ENCODE measurements at places on chromosomes 12 and 14.
A peak's percentile ranks its signal among the peaks of the same experiment; 100 is the strongest.

DNA sequence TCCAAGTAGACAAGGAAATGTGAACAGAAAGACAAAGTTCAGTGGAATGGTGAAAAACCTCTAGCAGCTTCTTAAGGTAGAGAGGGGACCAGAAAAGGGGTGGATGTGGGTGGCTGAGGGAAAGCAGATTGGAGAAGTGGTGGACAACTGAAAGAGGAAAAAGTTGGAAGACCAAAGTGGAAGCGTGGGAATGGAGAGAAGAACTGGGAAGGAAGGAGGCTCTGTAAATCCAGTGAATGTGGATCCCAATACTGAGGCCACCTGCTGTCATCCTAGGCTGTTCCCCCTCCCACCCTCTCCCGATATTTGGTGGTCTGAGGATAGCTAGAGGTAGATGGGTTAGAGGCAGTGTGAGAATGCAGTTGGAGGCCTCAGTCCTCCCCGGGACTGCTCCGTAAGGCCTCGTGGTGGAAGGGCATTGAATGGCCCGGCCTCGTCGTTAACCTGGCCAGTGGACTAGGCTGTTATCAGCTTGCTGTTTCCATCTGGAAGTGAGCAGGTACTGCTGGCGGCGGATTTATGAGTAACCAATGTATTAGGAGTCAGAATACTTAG lies 822 bp upstream of the POU6F1 start:
- DNase-seq, result peak; percentile 28

DNA sequence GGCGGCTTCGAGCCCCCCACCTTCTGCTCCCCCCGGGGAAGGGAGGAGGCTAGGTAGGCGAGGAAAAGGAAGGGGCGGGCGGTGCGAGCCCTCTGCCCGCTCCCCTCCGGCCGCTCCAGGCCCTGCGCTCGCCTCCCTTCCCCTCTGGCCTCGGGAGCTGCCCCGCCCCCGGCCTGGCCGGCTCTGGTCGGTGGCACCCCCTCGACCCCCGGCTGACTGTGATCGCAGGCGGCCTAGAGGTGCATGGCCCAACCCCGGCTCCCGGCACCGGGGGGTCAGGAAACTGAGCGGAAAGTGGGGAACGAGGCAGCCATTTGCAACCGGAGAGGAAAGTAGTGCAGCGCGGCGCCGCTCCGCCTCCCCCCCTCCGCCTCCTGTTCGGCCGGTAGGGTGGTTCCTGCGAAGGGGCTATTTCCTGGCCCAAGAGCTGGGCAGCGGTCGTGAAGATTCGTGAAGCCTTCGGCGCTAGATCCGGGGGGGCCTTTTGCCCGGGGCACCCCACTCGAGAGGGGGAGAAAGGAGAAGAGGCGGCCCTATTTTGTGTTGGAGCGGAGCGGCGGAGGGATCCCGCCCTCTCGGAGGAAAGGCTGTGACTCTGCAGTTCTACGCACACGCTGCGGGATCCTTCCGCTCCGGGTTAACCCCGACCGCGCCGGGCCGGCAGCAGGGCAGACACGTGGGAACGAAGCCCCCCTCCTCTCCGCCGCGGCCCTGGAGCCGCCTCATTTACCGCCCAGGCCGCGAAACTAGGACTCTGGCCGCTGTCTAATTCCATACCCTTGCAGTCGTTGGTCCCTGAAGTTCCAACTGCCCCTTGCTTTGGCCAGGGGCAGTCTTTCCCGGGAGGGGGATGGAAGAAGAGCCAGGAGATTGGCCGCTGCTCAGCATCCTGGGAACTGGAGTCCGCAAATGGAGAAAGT lies at the start of gene KMT2D:
Gene KMT2D (minus strand): TSS at position 558 of the 920 bp plus-strand sequence. CDS start 5,470 bp downstream, outside the sequence.
- DNase-seq, result peak; percentile 73

DNA sequence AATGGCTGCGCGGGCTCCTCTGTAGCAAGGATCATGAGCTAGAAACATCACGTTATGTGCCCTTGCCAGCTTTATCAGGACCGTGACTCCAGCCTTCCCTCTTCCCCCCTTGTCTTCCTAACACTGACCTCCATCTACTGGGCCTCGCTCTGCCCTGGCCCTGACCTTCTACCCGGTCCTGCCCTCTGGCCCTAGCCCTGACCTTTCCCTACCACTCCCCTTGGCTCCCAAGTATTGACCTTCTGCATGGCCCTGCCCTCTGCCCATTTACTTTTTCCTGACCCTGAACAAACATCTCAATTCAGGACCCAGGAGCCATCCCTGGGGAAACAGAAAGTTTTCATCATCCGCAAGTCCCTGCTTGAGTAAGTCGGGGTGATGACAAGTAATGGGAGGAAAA lies 2.0 kb downstream of the SOAT2 start:
- DNase-seq, result no peak

DNA sequence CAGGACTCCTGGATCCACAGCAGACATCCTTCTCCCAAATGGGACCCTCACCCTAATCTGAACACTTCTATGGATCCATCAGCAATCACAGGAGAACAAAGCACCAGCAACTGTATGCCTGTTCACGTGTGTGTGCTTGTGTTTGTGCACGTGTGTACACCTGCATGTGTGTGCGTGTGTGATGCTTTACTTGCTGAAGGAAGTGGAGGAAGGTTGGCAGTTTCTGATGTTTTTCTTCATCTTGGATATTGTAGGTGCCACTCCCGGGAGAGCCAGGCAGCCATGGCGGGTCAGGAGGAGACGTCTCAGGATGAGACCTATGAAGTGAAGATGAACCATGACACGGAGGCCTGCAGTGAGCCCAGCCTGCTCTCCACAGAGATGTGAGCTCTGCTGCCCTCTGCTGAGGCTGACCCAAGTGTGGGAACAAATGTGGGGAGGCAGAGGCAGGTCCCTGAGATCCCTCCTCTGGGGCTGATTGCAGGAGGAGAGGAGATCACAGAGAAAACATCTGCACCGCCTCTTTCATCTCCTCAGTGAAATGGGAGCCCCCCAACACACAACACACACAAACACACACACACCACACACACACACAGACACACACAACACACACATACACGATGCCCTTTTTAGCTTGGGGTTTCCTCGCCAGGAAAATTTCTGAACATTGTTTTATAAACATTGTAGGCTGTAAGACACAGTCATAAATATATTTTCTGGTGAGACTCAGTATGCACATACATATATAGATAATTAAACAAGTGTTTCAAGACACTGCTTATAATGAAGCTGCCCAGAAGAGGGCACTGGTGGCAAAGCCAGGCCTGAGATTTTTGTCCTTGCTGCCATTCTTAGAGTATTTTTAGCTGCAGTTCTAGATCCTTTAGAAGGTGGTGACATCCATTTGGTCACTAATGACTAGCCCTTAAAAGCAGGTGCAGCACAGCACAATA lies 112.2 kb upstream of the FKBP4 start:
- peak; percentile 57 for DNase-seq

- DNase-seq, result no peak
Observed at GRCh38 chr14:22994762-22995275, 12.5 kb upstream of the AJUBA start.

DNA sequence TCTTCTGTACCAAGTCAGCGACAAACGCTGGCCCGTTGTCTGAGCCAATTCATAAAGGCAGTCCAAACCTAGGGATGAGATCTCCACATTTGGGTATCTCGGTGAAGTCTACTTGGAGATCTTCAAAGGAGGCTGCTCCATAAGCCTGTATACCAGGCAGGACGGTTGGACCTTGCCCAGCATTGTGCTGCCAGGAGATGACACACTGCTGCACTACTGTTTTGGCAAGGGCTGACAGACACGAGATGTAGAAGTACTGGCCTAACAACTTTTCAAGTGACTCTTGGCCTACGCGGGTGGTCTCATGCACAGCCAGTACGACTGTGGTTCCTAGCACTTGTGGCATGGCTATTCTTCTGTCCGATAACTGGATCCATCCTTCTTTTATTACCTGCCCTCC lies 135.3 kb downstream of the SLC38A6 start:
- DNase-seq, result no peak

DNA sequence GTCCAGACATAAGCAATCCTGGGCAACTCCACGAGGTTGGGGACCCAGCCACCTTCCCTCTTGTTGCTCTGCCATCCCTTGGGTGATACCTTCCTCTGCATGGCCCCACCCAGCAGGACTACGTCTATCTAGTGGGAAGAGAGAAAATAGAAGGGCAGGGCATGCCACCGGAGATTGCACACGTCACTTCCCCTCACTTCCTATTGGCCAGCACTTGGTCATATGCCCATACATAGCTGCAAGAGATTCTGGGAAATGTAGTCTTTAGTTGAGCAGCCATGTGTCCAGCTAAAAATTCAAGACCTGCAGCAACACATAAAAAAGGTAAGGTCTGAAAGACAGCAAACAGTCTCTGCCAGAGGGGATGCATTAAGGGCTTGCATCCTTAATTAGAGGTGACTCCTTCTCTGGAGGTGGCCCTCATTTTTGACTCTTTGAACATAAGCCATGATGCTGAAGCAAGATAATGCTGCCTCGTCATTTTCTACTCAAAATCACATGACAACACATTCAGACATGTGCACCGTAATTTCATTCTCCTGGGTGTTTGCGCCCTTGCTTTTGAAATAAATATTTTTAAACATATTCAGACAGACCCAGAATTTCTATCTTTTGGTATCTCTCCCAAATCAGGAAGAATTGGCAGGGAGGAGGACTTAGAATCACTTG lies 91.8 kb upstream of the PWP1 start:
- peak; percentile 31 for DNase-seq

DNA sequence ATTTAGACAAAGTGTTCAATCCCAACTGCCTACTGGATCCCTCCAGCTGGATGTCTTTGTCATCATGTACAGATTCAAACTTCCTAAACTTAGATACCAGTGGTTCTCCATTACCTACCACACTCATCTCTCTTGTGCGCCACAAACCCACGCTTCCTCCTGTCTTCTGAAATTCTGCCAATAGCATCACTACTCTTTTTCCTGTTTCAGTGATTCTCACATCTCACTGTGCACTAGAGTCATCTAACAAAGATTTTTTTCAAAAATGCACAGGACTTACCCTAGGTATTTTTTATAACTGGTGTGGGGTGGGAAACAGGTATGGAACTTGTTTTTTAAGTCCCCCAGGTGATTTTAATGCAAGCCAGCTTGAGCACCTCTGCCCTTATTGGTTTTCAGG lies 5.9 kb downstream of the PSMB5 start:
- DNase-seq, result no peak

DNA sequence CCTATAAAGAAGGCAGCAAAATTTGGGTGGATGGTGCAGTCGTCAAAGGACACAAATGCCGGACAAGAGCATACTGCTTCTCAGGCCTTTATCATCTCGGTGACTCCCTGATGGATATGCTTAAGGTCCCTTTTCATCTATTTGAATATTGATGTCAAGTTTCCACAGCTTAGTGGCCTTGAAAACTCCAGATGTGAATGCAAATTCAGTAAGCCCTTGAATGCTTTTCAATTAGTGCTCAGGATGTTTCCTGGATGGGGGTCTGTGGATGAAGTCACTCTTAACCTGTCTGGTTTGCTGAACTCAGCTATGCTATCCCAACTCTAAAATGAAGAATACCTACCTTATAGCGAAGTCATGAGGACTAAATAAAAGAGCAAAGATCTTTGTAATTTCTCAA lies 10.7 kb downstream of the REM2 start:
- DNase-seq, result no peak

GRCh38 chr14:26004342-26004741 lies 593.5 kb downstream of the NOVA1 start:
- no peak for DNase-seq

- DNase-seq, result no peak
Observed at GRCh38 chr14:101230851-101231550, 327.5 kb upstream of the RTL1 start.

- no peak for DNase-seq
Observed at GRCh38 chr14:103132381-103133209, 9.3 kb downstream of the TNFAIP2 start.

- DNase-seq, result no peak
Observed at GRCh38 chr12:72828662-72829324, 556.6 kb downstream of the TRHDE start.

- no peak for DNase-seq
Observed at GRCh38 chr12:122206976-122207375, 3.5 kb downstream of the B3GNT4 start.

- DNase-seq, result no peak
Observed at GRCh38 chr14:93778453-93778852, 9.8 kb downstream of the PRIMA1 start.

DNA sequence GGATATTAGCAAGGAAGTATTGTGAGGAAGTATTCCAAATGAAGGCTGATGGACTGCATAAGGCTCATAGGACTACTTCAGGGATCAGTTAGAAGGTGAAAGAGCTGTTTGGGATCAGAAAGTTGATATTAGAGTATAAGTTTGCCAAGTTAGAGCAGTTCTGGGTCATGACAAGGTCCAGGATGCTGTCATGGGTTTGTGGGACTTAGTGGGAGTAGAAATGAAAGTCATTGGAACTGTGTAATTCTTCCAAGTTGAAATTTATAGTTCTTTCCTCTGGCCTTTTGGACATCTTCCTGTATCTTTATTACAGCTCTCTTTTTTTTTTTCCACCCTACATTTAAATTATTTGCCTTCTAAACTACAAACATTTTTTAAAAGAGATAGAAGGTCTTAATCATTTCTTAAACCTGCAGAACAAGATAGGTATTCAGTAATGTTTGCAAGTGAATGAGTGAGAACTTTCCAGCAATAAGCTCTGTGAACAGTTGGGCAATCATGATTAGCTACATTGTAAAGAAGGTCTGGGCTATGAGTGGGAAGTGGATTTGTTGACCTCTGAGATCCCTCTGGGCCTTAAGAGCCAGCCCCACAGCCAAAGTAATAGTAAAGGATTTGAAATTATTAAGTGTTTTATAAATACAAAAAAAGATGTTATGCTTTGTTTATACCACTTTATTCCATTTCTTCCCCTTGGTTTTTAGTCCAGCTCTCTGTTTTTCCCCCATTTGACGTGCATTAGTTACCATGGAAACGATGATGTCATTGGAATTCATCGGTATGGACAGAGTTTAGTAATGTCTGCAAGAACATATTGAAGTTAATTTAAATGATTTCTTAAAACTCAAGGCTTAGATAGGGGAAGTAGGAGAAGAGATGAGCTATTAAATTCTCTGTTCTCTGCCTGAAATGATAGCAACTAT lies 247.9 kb upstream of the ARHGAP5 start:
- DNase-seq, result no peak

DNA sequence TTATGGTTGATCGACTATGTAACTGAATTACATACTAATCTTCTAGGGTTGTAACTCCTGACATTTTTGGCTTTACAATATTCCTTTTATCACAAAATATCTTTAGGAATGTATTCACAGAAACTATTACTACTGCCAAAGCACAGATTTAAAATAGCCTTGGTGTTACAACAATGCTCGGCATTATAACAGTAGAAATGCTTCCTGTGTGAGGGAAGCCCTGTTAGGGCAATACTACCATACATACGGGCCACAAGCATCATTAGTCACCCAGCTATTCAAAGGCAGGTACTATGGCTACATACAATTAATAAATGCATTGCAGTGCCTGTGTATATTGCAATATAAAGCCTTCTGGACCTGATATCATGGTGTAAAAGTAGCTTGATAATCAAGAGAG lies 517.8 kb downstream of the C12orf50 start:
- no peak for DNase-seq

DNA sequence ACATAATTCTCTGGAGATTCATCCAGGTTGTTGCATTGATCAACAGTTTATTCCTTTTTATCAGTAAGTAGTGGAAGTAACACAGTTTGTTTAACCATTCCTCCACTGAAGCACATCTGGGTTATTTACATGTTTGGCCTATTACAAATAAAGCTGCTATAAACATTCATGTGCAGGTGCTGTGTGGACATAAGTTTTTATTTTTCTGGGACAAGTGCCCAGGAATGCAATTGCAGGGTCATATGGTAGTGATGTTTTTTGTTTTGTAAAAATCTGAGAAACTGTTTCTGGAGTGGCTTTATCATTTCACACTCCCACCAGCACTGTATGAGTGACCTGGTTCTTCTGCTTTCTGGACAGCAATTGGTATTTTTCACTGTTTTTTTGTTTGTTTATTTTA lies 505.4 kb downstream of the CCER1 start:
- DNase-seq, result no peak

- DNase-seq, result no peak
Observed at GRCh38 chr12:24894879-24895278, 54.0 kb downstream of the BCAT1 start.

Data from NCI-H526 (cell line).